ENCODE measurements at places on chromosomes 12 and 14.

GRCh38 chr14:42421377-42422078 is 814.9 kb downstream of the LRFN5 start:
- DNase-seq: no peak

GRCh38 chr12:88571543-88571942 is 8.7 kb downstream of the KITLG start:
- no peak for DNase-seq

DNA sequence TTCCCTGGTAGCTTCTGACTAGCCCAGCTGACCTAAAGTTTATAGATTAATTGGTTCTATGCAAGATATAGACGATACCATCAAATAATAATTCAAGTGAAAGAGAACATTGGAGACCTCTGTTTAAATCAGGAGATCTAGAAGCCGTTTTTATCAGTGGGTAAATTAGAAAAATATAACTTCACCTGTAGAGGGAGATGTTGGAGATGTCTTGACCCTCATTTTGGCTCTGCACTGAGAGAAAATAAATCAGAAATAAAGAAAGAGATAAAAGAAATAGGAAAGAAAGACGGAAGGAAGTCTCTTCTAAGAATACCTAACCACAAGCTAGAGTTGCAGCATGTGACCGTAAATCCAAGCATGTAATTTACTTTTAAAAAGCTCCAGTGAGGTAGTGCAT is 684.5 kb downstream of the C12orf50 start:
- DNase-seq: no peak

GRCh38 chr12:54452628-54453027 is 20.8 kb downstream of the GTSF1 start:
- no peak for DNase-seq

GRCh38 chr12:50508414-50508813 is 3.6 kb downstream of the DIP2B start:
- no peak for DNase-seq

GRCh38 chr14:91947475-91948184 is at the start of gene FBLN5:
FBLN5 (minus strand) TSS chr14:91947694; CDS start chr14:91947229, 465 bp downstream.
- DNase-seq: peak; percentile 45

DNA sequence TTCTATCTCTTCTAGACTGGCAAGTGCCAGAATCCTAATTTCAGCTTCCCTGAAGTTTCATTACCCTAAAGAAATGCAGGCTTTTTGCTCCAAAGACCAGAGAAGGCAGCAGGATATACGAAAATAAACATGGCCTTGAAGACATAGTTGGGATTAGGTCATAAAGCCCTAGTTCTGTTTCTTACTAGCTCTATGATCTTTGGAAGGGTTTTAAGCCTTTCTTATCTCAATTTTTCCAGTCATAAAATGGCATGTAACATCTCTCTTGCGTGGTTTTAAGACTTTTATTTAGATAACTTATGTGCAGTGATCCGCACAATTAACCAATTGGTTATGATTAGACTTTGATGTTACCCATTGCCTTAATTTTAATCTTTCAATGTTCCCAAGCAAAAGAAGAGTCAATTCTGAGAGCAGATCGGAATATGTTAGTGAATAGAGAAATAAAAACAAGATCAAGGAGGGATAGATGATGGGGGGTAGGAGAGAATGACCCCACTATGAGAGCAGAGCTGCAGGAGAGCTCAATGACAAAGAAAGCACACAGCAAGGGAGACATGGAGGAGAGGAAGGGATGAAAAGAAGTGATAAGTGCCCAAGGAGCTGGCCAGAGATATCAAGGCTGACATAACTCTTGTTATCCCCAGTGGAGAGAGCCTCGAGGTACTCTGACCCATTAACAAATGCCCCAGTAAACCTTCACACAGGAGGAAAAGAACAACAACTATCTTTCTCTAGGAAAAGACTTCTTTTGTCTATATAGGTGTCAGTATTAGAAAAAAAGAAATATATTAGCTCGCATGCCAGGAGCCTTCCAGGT is 53.0 kb upstream of the ANP32D start:
- DNase-seq: no peak

- DNase-seq: peak; percentile 22
Measured at GRCh38 chr14:63910583-63911363, 58.0 kb downstream of the SYNE2 start.

DNA sequence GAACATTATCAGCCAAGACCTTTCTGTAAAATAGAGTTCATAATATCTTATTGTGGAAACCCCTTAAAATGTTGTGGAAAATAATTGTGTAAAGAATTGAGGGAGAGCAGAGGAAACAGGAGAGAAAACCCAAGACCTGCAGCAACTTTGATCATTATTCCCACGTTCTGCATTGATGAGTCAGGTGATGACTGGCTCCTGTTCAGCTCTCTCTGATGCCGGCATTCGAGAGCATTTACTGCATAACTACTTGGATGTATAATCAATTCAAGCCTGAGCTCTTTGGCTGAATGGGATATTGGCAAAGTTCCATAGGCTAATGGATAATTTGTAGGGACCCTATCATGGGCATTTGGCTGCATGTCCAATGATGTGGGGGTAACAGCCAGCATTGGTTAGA is 176.3 kb upstream of the ARID2 start:
- DNase-seq: no peak

DNA sequence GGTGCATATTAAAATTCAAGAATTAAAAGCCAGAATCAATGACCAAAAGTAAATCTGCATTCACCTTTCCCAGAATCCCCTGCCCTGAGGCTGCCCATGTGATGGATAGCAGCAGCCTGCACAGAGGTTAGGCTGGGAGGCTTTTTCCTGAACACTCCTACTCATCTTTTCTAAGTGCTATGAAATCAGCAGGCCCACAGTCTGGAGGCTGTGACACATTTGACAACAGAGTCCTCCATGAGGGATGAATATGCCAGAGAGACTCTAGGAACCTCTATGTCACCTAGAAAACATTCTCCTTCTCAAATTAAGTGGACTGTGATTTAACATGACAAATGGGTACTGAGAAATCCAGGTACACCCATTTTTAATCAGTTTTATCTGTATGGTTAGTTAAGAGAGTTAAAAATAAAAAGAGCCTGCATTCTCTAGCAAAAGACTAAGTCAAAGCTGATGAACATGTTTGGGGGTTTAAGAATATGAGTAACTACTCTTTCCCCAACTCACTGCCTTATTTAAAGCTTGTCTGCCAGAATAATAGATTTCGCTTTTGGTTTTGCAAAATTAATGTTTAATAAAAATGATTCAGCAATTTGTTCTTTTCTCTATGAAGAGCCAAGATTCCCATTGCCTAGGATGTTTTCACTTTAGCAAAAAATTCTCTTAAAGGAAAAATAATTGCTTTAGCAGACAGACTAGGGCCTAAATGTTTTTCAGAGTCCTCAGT is 115.0 kb downstream of the RTN1 start:
- DNase-seq: no peak

DNA sequence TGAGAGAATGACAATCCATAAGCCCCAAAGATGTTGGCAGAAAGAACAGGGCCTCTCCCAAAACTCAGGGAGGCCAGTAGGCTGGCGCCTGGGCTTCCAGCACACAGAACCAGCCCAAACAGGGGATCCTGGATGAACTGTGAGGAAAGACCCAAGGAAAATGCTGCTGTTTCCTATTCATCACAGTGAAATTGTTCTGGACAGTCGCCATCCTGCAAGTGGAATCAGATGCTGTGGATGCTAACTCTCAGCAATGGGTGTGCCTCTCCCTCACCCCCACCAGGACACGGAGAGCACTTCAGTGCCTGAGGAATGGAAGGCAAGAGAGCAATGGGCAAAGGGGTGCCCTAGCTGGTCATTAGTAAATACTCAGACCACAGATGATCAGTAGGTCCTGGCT is 80.8 kb downstream of the ANO2 start:
- DNase-seq: no peak

- DNase-seq: peak; percentile 26
Measured at GRCh38 chr12:132717531-132718387, 7.1 kb downstream of the PGAM5 start.

DNA sequence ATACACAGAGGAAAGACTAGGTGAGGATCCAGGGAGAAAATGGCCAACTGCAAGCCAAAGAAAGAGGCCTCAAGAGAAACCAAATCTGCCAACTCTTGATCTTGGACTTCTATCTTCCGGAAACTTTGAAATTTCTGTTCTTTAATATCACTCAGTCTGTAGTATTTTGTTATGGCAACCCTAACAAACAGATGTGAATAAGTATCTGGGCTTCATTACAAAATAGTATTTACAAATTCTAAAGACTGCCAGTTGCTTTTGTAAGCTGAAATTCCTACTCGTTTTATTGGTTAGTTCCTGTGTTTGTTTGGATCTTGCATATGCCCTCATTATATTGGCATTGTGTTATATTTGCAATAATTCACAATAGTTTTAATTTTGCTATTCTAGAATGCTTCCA is 143.2 kb upstream of the USP15 start:
- no peak for DNase-seq

DNA sequence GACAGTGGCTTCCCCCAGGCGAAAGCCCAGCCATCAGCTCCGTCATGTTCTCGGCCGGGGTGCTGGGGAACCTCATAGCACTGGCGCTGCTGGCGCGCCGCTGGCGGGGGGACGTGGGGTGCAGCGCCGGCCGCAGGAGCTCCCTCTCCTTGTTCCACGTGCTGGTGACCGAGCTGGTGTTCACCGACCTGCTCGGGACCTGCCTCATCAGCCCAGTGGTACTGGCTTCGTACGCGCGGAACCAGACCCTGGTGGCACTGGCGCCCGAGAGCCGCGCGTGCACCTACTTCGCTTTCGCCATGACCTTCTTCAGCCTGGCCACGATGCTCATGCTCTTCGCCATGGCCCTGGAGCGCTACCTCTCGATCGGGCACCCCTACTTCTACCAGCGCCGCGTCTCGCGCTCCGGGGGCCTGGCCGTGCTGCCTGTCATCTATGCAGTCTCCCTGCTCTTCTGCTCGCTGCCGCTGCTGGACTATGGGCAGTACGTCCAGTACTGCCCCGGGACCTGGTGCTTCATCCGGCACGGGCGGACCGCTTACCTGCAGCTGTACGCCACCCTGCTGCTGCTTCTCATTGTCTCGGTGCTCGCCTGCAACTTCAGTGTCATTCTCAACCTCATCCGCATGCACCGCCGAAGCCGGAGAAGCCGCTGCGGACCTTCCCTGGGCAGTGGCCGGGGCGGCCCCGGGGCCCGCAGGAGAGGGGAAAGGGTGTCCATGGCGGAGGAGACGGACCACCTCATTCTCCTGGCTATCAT is 663 bp downstream of the PTGER2 start:
- DNase-seq: peak; percentile 56

DNA sequence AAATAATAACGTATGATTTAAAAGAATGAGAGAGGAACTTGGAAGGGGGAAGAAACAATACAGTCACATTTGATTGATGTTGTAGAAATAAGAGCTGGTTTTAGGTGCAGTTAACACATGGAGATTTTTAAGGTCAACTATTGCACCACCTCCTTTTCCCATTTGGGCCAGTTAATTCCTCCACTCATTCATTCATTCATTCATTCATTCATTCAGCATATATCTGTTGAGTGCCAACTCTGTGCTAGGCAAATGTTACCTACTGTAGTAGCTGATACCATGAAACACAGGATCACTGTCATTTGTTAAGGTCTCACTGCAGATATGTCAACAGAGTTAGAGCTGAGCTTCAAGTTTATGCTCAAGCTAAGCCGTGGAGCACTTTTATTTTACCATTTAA is 115.7 kb upstream of the ARID2 start:
- no peak for DNase-seq
